ENCODE measurements at places on chromosomes 5 and 9. TPM values are rescaled to one million over a fixed set of nuclear protein-coding genes. Genes with fewer than 3 reads are reported as not detected.
A peak's percentile ranks its signal among the peaks of the same experiment; 100 is the strongest.

- no peak for DNase-seq
These were observed at the start of gene NR5A1 for GRCh38 chr9:124506931-124507879. Gene NR5A1 (minus strand): TSS chr9:124507399. CDS start chr9:124503395, 4,004 bp downstream.

- DNase-seq = peak; percentile 81
These were observed 19.6 kb downstream of the QSOX2 start for GRCh38 chr9:136225748-136226679.

Gene NAIP
- total RNA-seq = 6.9 TPM

DNA sequence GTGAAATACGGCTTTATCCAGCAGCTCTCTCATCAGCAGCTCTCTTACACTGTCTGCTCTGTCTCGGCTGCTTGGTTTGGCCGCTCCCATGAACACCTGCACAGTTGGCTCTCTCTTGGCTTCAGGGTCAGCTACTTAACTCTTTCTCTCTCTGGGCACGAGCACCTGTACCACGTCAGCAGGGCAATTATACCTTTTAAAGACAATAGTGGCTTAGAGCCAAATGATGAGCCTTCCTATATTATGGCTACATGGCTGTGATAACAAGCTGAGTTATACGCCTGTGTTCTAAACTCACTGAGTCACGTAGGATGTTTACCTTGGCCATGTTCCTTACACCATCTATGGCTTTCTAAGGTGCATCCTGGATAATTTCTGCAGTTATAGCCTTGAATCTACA is 69.2 kb upstream of the CTNND2 start:
- DNase-seq = no peak

Gene CCDC183
- 0.36 TPM for total RNA-seq

- no peak for DNase-seq
These were observed 56.4 kb downstream of the SH3GL2 start for GRCh38 chr9:17635115-17635890.

DNA sequence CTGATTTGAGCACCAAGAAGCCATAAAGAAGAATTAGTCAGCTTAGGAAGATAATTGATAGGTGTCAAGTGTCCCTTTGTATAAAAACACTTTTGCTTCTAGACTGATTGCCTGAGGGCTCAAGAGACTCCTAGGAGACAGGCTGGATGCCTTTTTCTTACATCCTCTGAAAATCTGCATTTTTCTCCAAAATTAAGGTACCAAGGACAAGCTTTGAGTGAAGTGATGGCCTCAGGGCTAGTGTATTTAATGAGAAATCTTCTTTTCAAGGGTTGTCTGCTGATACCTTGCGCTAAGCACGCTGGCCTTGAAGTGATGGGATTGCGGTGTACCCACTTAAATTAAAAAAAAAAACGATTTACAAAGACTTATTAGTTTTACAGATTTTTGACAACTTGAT is 304.0 kb downstream of the TLR4 start:
- no peak for DNase-seq

GRCh38 chr5:33843579-33843978 is 48.2 kb downstream of the ADAMTS12 start:
- no peak for DNase-seq
